ENCODE measurements at places on chromosomes 5 and 9. TPM values are rescaled to one million over a fixed set of nuclear protein-coding genes. Genes with fewer than 3 reads are reported as not detected.

GFI1B gene
- total RNA-seq = not detected

POLK gene
- 10.7 TPM for total RNA-seq

FBP1 gene
- not detected for total RNA-seq

PHF24 gene
- 0.08 TPM for total RNA-seq

LCN10 gene
- not detected for total RNA-seq
